Fibroblast of the aortic adventitia (primary cell): ENCODE measurements at places on chromosomes 4 and X.
A peak's percentile ranks its signal among the peaks of the same experiment; 100 is the strongest.

- no peak for DNase-seq
These were observed 216.2 kb downstream of the DHRSX start for GRCh38 chrX:2284601-2285000.

GRCh38 chr4:16896881-16897750, 1.3 kb downstream of the LDB2 start:
- DNase-seq, result peak; percentile 91

DNA sequence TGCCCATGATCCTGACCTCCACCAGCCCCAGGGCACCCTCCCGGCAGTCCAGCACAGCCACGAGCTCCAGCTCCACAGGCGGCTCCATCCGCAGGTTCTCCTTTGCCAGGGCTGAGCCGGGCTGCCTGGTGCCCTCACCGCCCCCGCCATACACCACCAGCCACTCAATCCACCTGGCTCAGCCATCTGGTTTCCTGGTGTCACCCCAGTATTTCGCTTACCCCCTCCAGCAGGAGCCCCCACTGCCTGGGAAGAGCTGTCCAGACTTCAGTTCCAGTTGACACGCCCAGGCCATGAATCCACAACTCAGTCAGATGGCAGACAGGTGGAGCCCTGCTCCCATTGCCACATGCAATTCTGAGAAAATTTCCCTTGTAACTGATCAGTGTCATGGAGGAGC, 3.9 kb downstream of the SHISA3 start:
- DNase-seq, result no peak

GRCh38 chr4:109614466-109614865, 54.4 kb downstream of the MCUB start:
- DNase-seq, result no peak

- no peak for DNase-seq
These were observed 20.7 kb downstream of the MFAP3L start for GRCh38 chr4:170005472-170005871.

DNA sequence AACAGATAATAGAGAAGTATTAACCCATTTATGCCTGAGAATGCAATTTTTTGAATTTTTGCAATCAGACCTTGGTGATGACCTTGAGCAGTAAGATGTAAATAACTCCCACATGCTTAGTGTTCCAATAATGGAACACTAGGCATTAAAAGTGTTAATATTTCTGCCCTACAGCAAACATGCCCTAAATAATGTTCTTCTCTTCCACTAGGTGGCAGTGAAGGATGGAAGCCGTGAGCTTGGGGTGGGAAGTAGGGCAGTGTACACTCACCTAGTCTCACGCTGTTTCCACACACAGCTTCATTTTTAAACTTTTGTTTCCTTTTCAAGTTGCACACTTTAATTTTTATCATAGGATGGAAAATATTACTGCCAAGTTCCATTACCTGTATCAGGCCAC, 613.1 kb upstream of the HS3ST1 start:
- no peak for DNase-seq

DNA sequence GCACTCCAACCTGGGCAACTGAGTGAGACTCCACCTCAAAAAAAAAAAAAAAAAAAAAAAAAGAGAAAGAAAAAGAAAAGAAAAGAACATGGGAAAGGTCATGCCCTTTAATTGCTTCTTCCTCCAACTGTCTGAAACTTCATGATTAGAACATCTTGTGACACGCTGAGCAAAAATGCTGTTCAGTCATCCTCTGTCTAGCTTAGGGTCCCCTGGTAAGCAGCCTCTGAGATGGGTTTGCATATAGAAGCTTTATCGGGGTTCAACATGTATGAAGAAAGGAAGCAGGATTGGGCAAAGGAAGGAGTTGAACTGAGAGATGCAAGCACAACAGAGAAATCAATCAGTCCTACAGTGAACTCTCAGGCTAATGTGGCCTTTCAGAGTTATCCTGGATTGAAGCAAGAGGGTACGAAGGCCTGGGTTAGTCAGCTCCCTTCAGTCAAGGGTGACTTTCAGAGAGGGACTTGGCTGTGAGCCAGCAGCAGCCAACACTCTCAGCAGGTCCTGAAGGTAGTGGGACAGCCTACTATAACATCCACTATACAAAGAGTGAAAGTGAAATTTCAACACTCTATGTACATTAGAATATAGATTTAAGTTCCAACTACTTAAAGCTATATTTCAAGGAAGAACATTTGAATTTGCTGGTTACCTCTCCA, 11.4 kb downstream of the MAOB start:
- no peak for DNase-seq

DNA sequence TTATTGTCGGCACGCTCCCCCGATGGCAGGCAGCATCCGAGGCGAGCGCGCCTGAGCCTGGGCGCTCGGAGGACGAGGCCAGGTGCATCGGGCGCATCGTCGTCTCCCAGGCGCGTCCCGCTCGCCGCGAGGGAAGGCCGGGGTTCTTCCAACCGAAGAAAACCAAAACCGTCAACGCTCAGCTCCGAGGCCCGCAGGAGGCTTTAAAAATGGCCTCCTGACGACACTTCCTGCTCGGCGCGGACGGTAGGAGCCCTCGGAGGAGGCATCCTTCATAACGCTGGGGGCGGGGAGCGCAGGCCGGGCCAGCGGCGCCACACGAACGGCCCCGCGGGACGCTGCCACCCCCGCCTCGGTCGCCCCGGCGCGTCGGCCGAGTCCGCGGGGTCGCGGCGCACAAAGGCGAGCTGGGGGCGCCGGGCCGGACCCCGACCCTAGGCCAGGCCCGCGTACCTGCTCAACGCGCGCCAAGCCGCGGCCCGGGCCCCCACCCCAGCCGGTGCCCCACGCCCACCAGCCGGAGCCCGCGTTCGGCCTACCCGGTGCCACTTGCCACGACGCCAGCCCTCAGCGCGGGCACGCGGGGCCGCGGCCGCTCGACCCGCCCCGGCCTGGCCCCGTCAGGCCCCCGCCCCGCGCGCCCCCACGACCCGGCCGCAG, 501 bp downstream of the ZNF518B start:
- DNase-seq, result peak; percentile 56

DNA sequence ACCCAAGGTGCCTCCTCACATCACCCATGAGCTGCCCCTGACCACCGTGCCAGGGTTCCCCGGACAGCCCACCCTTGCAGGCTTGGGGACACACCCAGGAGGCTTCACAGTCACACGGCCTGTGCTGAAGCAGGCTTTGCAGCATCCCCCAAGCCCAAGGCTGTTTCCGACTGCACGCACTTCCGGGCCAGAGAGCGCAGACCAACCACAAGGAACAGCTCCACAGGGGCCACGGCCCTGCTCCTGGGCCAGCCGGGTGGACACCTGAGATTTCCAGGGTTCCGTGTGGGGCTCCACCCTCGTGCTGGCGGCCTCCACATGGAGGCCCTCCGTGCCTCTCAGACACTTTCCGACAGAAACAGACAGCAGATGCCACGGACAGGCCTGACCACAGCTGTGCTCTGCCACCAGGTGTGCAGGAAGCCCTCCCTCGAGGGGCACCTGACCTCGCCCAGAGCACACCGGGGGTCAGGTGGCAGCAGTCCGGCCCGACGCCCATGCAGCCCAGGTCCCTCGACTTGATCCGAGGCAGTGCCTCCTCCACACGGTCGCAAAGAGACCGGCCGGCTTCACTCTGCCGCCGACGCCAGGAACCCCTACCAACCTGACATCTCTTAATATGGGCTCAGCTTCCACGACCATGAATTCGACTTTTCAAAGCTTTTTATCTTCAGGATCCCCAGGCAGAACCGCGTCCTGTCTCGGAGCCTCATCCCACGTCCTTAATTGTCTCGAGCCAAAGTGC, 8.0 kb downstream of the CTBP1 start:
- no peak for DNase-seq

DNA sequence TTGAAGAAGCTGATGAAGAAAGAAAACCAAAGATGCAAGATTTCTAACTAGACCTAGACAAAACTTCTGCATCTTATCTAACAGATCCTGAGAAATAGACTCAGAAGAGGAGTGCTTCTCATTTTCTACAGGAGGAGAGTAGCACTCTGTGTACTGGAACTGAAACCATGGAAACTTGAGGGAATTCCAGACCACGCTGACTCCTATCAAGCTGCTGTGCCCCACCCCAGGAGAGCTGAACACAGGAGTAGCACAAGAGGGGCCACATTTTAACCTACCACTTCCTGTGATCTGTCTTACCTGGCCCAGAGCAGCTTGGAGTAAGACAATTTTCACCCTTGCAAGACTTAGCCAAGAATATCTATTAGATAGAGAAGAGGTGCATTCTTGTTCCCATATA, 248.9 kb downstream of the SCFD2 start:
- peak; percentile 66 for DNase-seq

GRCh38 chr4:105951198-105951597, 55.9 kb downstream of the NPNT start:
- peak; percentile 68 for DNase-seq

- DNase-seq, result no peak
These were observed 13.3 kb upstream of the ANTXR2 start for GRCh38 chr4:80086296-80086695.

GRCh38 chr4:3262208-3263052, 13.5 kb downstream of the MSANTD1 start:
- DNase-seq, result no peak
